ENCODE measurements at places on chromosomes 11 and 22.
A peak's percentile ranks its signal among the peaks of the same experiment; 100 is the strongest.

DNA sequence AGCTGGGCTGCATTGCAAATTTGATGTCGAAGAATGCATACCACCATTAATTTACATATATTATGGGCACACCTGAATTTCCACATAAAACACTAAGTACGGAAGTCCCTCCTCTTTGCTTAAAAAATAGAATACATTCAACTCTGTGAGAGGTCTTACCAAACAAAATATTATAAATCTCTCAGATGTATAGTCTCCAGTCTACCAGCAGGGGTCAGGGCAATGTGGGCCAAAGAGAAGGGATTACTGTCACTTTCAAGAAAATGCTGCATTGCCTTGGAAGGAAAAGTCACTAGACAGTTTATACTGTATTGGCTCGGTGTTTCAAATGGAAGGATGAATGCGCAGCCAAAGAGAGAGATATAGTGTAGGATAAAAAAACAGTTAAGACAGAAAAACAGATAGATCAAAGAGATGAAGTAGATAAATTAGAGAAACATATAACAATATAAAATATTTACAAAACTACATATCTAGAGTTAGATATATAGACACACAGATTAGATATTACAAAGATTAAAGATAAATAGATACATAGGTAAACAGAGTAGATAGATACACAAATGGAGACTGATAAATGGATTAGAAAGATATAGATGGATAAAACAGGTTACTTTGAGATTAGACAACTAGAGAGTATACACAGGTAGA, 20.9 kb downstream of the SERGEF start:
- no peak for DNase-seq

DNA sequence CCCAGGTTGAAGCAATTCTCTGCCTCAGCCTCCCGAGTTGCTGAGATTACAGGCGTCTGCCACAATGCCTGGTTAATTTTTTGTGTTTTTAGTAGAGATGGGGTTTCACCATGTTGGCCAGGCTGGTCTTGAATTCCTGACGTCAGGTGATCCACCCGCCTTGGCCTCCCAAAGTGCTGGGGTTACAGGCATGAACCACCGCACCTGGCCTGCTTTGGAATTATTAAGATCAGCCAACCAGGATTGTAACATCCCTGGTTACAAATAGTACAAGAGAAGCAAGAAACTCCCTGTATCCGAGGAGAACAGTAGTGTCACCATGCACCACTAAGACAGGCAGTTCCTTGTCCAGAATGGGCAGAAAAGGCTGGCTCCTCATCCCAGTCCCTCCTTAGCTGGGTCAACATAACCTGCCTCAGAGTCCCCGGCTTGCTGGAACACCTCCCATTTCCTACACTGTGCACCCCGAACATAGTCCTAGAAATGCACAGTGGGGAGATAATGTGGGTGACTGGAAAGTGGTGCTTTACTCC, 77.2 kb upstream of the INCENP start:
- no peak for DNase-seq

GRCh38 chr11:84384731-84385130, 1098.6 kb upstream of the CCDC90B start:
- peak; percentile 7 for DNase-seq

DNA sequence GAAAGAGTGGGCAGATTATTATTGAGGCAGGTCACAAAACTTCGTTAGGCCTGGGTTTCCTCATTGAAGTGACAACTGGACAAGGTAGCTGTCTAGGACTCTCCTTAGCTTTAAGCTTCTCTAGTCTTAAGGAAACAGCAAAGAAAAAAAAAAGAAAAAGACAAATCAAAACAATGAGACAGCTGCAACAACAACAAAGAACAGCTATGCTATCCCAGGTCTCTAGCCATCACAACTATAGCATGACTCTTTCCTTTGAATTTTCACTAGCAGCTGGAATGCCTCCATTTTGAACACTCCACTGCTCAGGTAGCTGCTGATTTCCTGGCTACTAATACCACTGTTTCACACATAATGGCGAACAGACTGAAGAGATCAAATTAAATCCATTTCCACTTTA, 302.4 kb upstream of the SORL1-AS1 start:
- no peak for DNase-seq

DNA sequence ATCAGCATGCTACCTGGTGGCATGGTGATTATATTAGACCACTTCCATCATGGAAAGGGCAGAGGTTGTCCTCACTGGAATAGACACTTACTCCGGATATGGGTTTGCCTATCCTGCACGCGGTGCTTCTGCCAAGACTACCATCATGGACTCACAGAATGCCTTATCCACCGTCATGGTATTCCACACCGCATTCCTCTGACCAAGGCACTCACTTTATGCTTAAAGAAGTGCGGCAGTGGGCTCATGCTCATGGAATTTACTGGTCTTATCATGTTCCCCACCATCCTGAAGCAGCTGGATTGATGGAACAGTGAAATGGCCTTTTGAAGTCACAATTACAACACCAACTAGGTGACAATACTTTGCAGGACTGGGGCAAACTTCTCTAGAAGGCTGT, 109.2 kb upstream of the DRD2 start:
- DNase-seq: no peak

DNA sequence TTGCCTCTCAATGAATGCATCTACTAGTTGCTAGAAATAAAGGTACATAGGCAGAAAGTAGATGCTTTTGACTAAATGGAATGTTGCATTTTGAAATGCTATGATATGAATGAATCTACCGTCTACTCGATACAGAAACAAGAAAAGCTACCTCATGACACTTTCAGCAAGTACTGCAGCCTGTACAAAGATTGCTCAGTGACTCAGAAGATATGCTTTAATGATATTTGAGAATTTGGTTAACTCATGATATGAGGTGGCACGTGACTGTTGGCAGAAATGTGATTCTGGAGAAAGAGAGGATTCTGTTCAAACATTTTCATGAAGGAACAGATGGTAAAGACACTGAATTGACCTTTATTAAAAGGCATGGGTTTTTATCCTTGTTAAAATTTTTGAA, 76.0 kb downstream of the HSD17B12 start:
- DNase-seq: no peak

- no peak for DNase-seq
These were observed 324.8 kb downstream of the MN1 start for GRCh38 chr22:27476729-27477128.

GRCh38 chr11:25777343-25777742, 554.6 kb upstream of the ANO3 start:
- DNase-seq: no peak

- DNase-seq: no peak
These were observed 2.1 kb downstream of the LGALS12 start for GRCh38 chr11:63508009-63508408.

GRCh38 chr11:1949302-1949701, 2.2 kb downstream of the MRPL23 start:
- no peak for DNase-seq

GRCh38 chr11:95081412-95081811, 8.2 kb upstream of the ENDOD1 start:
- DNase-seq: no peak

- DNase-seq: no peak
These were observed 237.8 kb upstream of the KIRREL3 start for GRCh38 chr11:127238321-127238720.

GRCh38 chr11:33307984-33308383, 50.8 kb downstream of the HIPK3 start:
- DNase-seq: no peak

GRCh38 chr22:33969045-33969444, 48.8 kb upstream of the LARGE1 start:
- DNase-seq: no peak

- DNase-seq: no peak
These were observed 3.9 kb downstream of the LTBP3 start for GRCh38 chr11:65554057-65554818.

DNA sequence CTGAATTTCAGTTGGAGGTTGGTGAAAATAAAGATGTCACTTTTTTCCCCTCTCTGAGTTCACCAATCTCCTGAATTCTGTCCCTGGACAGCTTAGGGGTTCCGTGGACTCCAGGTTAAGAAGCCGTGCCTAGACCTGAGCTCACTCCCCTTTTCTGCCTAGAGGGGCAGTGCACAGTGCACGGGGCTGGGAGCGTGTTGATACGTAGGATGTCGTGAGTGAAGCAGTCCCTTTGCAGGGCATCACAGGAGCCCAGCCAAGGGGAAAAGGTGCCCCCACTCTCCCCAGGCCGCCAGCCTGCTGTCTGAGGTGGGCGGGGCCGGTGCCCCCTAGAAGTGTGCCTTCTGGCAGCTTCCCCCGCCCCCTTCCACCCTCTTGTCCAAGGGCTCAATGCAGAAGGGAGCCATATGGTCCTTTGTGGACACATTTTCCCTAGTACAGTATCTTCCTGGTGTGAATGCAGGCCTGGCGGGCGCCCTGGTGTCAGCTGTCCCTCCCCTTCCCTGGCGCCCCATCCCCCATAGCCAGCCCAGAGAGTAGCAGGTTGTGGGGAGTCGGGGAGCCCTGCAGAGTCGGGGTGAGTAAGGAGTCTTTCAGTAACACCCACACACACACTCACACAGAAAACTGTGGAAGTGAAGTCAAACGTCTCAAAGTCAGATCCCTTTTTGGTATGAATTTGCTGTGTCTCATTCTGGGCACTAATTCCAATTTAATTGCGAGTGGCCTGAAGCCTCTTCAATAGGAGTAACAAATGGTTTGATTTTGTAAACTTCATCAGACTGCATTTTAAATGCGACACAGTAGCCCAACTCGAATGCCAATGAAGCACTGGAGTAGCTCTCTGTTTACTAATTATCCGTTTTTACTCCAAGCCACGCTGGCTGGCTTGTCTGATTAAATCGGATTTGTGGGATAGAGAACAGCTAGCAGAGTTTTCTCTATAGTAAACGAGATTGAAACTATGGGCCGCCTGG, 67.5 kb upstream of the NNMT start:
- no peak for DNase-seq

DNA sequence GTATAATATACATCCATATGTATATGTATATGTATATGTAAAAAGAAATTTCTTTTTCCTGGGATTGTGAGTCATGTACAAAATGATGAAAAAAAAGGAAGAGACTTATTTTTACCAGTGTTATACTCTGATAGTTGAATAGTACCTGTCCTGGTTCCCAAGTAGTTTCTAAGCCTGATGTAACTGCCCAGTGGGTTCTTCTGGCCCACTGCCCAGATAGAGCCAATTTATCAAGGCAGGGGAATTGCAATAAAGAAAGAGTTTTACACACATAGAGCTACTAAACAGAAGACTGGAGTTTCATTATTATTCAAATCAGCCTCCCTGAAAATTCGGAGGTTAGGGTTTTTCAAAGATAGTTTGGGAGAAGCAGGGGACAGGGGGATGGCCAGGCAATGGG, 29.1 kb upstream of the NARS2 start:
- DNase-seq: no peak

DNA sequence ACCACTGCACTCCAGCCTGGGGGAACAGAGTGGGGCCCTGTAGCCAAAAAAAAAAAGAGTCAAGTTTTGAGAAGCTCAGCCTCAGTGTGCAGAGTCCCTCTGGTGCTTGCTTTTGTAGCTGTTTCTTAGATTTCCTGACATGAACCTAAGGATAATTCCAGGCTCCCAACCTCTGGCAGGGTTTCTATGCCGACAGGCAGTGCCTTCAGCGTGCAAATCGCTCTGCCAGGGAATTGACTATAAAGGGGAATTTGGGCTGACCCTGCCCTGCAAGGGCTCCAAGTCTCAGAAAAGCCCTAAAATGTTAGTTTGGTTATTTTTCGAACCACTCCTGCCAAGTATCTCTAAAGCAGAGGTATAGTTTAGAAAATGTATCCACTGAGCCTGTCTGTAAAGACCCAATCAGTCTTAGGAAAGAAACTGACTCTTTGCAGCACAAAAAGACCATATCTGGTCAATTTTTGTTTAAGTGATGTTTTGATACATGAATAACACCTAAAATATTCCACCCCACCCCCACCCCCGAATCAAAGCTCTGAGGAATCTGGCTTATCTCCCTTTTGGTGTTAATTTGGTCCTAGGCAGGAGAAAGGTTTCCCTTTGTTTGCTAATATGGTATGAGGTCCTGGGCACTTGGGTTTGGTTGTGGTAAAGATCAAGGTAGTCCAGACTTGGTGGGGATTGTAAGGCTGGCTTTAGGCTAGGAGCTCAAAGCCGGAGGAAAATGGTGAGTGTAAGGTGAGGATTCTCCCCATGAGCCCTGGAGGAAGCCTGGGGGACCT, 49.7 kb downstream of the ANO1 start:
- no peak for DNase-seq

GRCh38 chr22:36164621-36165020, 4.1 kb upstream of the APOL3 start:
- no peak for DNase-seq

GRCh38 chr11:68905421-68906360, 2.0 kb downstream of the IGHMBP2 start:
- DNase-seq: no peak

DNA sequence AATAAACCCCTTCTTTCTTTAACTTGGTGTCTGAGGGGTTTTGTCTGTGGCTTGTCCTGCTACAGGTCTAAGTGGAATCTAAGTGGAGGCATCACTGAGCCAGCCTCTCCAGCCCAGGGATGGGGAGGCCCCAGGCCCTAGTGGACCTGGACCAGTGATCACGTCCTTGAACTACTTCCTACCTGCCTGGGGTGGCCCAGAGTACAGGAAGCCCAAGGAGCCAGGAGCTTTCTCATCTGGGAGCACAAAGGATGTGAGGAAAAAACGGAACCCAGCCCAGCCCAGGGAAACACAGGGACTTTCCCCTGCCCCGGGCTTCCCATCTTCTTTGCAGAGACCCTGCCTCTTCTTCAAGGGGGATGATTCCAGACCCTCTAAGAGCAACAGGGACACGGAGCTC, 3.5 kb upstream of the CD5 start:
- DNase-seq: no peak

GRCh38 chr11:57126766-57127400, 54.9 kb upstream of the LRRC55 start:
- no peak for DNase-seq

- no peak for DNase-seq
These were observed 121.3 kb downstream of the BCR start for GRCh38 chr22:23301591-23301990.

GRCh38 chr11:23554002-23554401, 693.7 kb upstream of the CCDC179 start:
- no peak for DNase-seq

- no peak for DNase-seq
These were observed 28.6 kb upstream of the APOL5 start for GRCh38 chr22:35688913-35689675.

GRCh38 chr22:44030702-44031082, 6.6 kb downstream of the PARVB start:
- DNase-seq: no peak

DNA sequence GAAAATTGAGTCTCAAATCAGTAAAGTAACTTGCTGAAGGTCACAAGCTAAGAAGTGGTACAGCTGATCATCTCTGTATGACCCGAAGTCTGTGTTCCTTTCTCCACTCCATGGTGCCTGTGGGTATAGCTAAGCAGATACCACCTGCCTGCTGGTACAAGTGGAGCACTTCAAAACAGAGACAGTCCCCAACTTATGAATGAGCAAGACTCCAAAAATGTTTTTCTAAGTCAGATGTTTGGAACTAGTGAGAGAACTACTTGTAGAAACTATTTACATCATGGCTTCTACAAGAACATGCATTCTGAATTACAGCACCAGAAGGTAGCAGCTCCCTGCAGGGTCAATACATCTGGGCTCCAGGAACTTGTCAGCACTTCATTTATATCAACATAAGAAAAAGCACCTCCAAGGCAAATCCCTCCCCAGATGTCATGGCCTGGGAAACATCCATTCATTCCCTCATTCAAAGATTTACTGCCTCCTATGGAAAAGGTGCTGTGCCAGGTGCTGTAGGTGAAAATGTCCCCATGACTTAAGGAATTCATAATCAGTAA, 94.7 kb downstream of the SERGEF start:
- DNase-seq: no peak
